Cardiac septum (tissue), 1 donor: ENCODE measurements at places on chromosomes 6 and 20.

DNA sequence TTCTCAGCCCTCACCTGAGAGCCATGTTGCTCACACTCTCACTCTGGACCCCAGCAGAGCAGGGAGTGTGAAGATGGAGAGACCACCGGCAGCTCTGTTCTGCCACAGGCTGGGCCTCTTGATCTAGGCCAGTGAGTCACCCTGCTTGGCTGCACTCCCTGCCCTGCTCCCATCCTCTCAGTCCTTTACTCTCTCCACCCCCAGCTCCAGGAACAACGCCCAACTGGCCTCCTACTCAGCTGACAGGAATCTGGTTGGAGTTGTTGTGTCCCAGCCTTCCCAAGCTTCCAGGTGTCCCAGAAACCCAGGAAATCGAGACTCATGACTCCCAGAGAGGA, at the start of gene PSORS1C1:
Gene PSORS1C1, plus strand, starts transcription at position 260 of the 338 bp plus-strand sequence. CDS start 14,833 bp downstream, outside the sequence.
- DNase-seq = peak; percentile 91

GRCh38 chr6:142262231-142262630, 39.6 kb upstream of the ADGRG6 start:
- no peak for DNase-seq

- no peak for DNase-seq
Observed at GRCh38 chr20:24425523-24426135, 43.8 kb upstream of the SYNDIG1 start.

DNA sequence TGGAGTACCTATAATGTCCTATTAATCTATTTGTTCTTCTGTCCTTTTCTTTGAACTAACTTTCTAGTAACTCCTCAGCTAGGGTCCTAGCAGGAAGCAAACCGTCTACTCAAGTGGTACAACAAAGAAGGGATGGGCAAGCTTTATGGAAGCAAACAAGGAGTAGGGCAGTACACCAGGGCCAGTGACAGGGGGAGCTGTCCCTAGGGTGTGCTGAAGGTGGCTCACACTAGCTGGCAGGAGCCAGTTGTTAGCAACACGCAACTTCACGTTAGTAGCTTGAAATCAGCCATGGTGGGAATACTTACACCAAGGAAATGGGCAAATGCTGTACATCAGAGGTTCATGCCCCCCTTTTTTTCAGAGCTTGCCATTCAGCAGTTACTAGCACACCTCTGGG, 74.0 kb upstream of the EYA2 start:
- no peak for DNase-seq

- no peak for DNase-seq
Observed at GRCh38 chr6:5034328-5034727, 30.5 kb upstream of the RPP40 start.

DNA sequence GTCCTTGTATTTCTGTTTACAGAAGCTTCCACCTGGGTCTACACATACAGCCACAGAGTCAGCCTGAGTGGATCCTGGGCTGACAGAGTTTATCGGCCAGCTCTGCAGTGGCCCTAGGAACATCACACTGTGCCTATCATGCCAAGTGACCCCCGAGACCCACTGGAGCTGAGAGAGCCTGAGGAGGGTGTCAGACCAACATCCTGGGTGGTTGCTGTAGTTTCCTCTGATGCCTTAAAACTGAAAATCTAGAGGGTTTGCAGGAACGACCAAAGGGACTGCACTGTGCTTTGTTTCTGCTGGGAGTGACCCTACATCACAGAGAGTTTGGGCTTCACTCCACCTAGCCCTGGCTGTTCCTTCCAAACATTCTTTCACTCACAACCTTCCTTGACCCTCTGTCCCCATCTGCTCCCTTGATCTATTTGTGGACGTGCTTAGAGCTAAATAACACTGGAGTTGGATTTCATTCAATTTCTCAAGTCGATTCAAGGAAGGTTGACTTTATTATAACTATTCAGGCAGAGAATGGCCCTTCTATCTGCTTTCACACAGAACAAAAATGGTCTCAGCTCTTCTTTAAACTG, 18.1 kb downstream of the MYLK4 start:
- DNase-seq = no peak

DNA sequence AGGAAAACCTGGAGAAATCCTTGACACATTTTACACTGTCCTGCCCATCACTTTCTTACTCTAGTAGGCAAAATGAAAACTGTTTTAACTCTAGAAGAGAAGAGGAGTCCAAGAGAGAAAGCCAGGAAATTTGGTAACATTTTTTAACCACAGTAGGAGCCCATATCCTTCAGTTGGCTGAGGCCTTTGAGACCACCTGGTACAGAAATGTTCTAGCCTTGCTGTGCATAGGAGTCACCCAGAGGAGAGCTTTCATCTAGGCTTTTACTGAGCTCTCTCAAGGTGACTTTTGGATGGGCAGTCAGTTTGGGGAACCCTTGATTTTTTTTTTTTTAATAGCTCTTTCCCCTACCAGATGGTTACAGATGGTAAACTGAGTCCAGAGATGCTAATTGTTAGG, 25.0 kb downstream of the LRRN4 start:
- DNase-seq = no peak

DNA sequence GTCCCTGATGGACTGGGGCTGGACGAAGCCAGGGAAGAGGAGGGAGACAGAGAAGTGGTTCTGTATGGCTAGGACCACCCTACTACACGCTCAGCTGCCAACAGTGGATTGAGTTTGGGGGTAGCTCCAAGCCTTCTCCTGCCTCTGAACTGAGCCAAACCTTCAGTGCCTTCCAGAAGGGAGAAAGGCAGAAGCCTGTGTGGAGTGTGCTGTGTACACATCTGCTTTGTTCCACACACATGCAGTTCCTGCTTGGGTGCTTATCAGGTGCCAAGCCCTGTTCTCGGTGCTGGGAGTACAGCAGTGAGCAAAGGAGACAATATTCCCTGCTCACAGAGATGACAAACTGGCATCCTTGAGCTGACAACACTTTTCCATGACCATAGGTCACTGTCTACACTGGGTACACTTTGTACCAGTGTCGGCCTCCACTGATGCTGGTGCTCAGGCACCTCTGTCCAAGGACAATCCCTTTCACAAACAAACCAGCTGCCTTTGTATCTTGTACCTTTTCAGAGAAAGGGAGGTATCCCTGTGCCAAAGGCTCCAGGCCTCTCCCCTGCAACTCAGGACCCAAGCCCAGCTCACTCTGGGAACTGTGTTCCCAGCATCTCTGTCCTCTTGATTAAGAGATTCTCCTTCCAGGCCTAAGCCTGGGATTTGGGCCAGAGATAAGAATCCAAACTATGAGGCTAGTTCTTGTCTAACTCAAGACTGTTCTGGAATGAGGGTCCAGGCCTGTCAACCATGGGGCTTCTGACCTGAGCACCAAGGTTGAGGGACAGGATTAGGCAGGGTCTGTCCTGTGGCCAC, 11.3 kb upstream of the RBCK1 start:
- DNase-seq = no peak

- DNase-seq = no peak
Observed at GRCh38 chr20:34586488-34587163, 28.1 kb downstream of the MAP1LC3A start.

GRCh38 chr6:147180926-147181325, 23.3 kb upstream of the STXBP5 start:
- DNase-seq = no peak

DNA sequence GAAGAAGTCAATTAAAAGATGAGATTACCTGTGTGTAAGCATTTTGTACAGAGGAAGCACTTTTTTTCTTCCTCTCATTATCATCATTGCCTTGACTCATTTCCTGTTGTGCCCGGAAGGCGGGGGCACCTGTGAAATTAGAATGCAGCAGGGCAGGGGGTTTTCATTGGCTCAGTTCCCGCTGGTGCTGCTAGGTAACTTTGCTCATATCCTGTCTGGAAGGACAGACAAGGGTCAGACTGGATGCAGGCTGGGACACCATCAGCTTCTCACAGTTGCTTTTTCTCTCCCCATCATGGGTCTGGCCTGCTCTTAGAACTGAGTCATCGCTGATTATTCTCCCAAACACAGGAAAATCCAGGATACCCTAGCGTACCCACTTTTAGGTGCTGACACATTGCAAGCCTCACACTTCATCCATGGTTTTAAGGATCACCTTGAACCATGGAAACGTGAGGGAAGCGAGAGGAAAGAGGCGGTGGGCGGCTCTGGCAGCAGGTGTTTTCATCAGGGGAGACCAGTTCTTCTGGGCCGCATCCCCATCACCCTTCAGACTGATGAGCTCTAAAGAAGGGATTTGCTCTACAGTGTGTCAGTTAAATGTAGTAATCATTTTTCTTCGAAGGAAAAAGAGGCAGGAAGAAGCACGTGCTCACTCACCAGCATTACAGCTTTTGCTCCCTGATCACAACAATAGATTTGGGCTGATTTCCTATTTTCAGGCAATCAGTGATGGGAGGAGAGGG, 195.7 kb upstream of the SASH1 start:
- DNase-seq = no peak

- peak; percentile 6 for DNase-seq
Observed at GRCh38 chr20:38181971-38182370, 16.9 kb upstream of the TGM2 start.

DNA sequence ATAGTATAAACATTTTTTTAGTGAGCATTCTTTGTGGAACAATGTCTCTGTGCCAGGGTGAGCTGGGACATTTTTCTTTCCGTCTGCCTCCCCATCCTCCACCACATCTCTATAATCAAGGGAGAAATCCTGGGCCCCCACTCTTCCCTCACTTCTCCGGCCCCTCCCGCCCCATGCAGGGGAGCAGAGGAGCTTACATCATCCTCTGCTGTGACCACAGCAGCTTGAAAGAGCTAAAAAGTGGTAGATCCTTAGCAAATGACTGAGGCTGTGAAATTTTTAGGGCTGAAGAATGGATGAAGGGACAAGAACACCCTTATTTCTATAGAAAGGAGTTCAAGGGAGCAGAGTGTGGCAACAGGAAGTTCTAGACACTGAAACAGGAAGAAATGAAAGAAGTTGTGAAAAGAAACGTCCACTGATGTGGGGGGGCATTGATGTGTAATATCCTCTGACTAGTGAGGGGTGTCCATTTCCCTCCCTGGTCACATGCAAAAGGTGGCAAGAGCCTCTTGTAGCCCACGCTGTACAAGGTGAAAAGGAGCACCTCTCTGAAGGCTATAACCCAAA, 380.3 kb upstream of the JARID2 start:
- no peak for DNase-seq

DNA sequence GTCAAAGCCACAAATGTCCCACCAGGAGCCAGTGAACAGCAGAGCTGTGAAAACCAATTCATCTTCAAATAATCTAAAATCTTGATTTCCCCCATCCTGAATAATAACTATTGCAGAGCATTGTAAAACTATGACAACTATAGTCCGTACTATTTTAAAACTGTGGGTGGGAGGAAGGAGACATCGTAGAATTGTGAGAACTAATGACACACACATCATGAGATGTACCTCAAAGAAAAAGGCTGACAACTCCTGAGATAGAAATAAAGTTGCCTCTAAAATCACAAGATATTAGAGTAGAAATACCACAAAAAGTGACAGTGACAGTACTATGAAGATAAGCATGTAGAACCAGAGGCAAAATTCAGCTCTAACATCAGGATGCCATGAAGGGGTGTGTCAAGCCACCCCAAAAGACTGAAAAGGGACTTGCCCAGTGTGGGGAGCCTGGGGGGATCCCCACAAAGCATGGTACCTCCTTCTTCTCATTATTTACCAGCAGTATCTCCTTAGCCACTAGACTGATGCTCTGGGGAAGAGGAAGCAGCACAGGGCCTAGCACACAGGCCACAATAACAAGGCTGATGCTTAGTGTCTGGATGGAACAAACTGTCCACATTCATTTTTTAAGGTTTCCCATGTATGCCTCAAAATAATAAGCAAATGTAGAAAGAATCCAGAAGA, 13.4 kb downstream of the NAPB start:
- DNase-seq = no peak

DNA sequence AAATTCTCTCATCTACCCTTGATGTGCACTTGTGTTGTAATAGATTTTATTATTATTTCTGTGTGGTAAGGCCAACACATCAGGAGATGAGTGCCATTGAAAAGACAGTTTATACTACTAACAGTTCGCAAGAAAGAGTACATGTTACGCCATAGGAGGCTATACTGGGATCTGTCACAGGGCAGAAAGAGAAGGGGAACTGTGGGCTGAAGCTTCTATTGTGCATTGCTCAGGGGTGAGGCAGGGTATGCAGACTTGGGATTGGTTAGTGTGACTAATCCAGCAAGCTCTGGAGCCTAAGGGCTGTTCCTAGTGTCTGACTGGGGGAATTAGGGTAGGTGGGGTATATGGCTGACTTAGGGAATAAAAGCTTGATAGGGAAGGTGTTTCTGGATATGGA, 50.9 kb downstream of the GPR63 start:
- DNase-seq = no peak

- DNase-seq = no peak
Observed at GRCh38 chr6:76792394-76792793, 670.9 kb downstream of the HTR1B start.

GRCh38 chr20:10217721-10218410, 764 bp upstream of the SNAP25 start:
- no peak for DNase-seq

DNA sequence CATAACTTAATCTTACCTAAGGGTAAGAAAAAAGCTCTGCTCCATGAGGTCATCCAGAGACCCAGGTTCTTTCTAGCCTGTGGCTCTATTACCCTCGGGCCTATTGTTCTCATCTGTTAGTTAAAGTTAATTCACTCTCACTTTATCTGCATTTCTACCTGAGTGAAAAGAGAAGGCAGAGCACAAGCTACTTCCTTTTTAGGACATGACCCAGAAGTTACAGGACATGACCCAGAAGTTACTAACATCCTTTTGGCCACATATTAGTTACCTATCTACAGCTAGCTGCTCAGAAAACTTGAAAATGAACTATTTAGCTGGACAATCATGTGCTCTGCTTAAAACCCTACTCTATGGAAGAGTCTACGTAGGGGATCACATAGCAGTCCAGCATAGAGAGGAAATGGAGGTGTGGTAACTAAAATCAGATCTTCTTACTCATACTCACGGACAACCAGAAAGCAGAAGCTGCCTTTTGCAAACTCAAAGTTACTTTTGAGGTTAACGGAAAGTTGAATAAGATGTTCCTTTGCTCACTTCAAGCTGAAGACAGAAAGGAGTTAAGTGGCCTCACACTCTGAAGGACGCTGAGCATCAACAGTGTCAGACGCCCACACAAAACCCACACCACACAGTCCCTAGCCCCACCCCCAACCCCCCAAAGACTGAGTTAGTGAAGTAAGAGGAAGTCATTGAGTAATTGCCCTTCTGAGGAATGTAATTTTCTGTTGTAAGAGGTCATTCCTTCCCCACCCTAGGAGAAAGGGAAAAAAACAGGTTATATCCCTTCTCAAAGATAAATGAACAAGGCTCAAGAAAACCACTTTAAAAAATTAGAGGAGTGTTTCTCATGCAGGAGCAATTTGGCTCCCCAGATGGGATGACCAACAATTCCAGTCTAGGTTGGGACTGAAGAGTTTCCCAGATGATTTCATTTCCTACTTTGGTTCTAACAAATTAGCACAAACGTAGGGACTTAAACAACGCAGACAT, 45.9 kb upstream of the TAB2 start:
- DNase-seq = no peak

- DNase-seq = no peak
Observed at GRCh38 chr6:97963193-97963592, 680.2 kb upstream of the MMS22L start.

GRCh38 chr6:4967301-4968030, 36.4 kb downstream of the RPP40 start:
- peak; percentile 71 for DNase-seq

GRCh38 chr20:53734006-53734688, 140.5 kb upstream of the ZNF217 start:
- no peak for DNase-seq

GRCh38 chr6:107550241-107550840, 60.4 kb downstream of the SOBP start:
- no peak for DNase-seq

- DNase-seq = no peak
Observed at GRCh38 chr20:50472693-50473664, 37.2 kb upstream of the PTPN1 start.
